ENCODE measurements at places on chromosomes 2 and 18. TPM values are rescaled to one million over a fixed set of nuclear protein-coding genes. Genes with fewer than 3 reads are reported as not detected.

Gene GDF7
- 0.56 TPM for polyA plus RNA-seq

Gene GPR45
- polyA plus RNA-seq: not detected

Gene PLCL1
- 0.20 TPM for polyA plus RNA-seq

Gene GALNT13
- 0.02 TPM for polyA plus RNA-seq

Gene DOCK10
- polyA plus RNA-seq: 2.5 TPM

Gene STAT4
- polyA plus RNA-seq: 0.67 TPM

Gene ABCB11
- 0.04 TPM for polyA plus RNA-seq

Gene AFF3
- 1.1 TPM for polyA plus RNA-seq

Gene RABL2A
- 5.6 TPM for polyA plus RNA-seq

Gene MYCN
- polyA plus RNA-seq: 0.51 TPM

Gene NOL4
- polyA plus RNA-seq: 0.02 TPM

Gene THSD7B
- 0.22 TPM for polyA plus RNA-seq

Gene TMEM37
- 4.0 TPM for polyA plus RNA-seq

Gene ILKAP
- polyA plus RNA-seq: 36.7 TPM

Gene RTP5
- polyA plus RNA-seq: 0.06 TPM

Gene RBM44
- polyA plus RNA-seq: 0.37 TPM

Gene HOXD10
- polyA plus RNA-seq: 0.31 TPM

Gene SFT2D3
- 3.8 TPM for polyA plus RNA-seq

Gene NFATC1
- polyA plus RNA-seq: 1.3 TPM

Gene MFSD2B
- 0.05 TPM for polyA plus RNA-seq

Gene TANK
- 24.1 TPM for polyA plus RNA-seq

Gene DSEL
- 0.18 TPM for polyA plus RNA-seq

Gene CNTNAP5
- not detected for polyA plus RNA-seq

Gene SYT4
- not detected for polyA plus RNA-seq

Gene INPP5D
- polyA plus RNA-seq: 3.4 TPM

Gene CCDC74B
- polyA plus RNA-seq: 1.0 TPM

Gene DCTN1
- 83.3 TPM for polyA plus RNA-seq

Gene LMAN1
- 18.3 TPM for polyA plus RNA-seq

Data from esophagus (tissue), 2 donors.